ENCODE measurements at places on chromosomes 5 and 9.

DNA sequence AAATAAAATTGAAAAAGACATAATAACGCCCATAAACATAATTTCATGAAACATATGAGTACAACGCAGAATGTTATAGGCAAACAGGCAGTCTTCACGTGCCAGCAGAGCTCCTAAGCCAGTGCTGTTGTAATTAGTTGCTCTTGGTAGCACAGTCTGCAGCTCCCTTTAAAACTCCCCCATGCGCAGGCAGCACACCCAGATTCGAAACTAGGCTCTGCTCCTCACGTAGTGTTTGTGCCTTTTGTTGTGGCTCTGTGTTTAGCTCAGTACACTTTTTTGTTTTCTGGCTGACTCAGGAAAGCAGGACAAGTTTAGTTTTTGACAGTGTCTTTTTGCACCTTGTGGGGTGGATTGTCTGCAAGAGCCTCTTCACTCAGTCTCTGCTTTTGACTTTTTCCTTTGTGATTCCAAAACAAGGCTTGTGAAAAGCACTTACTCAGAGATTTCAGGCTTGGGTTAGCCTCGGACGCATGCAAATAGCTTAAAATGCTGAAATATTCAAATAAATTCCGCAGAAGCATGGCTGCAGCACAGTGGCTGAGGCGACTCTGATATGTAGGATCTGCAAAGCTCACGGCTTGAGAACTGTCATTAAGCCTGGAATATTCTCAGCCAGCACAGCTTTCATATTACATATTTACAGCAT lies 113.6 kb downstream of the IRX1 start:
- no peak for DNase-seq

DNA sequence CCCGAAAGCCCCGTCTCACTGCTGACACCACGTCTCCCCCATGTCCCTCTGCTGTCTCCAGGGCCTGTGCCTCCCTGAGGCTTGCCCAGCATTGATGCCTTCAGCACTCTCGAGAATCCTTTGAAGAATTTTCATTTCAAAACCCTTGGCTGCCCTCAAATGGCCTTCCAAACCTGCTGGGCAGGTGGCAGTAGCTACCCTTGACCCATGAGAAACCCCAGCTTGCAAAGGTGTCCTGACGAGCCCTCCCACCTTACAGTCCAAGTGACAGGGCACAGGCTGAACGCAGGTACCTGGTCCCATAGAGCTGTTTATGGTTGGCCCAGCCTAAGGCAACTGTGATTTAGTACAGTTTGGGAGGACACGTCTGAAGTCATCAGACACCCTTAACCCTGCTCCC lies 97.2 kb upstream of the SPIN1 start:
- DNase-seq, result no peak

DNA sequence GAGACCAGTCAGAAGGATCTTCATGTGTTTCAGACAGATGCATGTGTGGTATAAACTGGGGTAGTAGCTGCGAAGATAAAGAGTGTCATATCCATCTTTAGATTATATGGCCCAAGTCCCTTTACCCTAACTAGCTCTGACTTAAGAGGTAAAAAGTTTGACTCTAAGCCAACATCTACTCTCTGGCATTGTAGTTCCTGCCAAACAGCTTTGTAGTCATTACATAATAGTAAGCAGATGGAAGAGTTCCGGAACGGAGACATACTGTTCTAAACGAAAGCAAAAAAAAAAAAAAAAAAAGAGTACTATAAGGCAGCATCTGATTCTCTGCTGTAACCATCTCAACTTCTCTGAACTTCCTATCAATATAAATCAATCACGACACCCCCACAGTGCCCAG lies 48.8 kb downstream of the CEMIP2 start:
- DNase-seq, result no peak

DNA sequence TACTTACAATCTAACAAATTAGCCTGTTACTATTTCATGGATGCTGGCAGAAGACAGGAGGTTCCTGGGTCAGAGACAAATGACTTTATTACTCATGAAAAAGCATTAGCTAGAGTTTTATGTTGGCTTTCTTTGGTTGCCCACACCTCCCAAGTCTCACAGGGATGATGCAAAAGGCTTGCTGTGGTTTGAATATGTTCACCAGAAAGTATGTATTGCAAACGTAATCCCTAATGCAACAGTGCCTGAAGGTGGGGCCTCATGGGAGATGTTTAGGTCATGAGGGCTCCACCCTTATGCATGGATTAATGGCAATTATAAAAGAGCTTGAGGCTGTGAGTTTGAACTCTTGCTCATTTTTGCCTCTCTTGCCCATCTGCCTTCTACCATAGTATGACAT lies 28.5 kb downstream of the DPYSL3 start:
- no peak for DNase-seq

GRCh38 chr9:121674952-121675351 lies 23.5 kb downstream of the DAB2IP start:
- DNase-seq, result no peak

- DNase-seq, result no peak
Observed at GRCh38 chr5:131992370-131992769, 19.1 kb downstream of the ACSL6 start.

DNA sequence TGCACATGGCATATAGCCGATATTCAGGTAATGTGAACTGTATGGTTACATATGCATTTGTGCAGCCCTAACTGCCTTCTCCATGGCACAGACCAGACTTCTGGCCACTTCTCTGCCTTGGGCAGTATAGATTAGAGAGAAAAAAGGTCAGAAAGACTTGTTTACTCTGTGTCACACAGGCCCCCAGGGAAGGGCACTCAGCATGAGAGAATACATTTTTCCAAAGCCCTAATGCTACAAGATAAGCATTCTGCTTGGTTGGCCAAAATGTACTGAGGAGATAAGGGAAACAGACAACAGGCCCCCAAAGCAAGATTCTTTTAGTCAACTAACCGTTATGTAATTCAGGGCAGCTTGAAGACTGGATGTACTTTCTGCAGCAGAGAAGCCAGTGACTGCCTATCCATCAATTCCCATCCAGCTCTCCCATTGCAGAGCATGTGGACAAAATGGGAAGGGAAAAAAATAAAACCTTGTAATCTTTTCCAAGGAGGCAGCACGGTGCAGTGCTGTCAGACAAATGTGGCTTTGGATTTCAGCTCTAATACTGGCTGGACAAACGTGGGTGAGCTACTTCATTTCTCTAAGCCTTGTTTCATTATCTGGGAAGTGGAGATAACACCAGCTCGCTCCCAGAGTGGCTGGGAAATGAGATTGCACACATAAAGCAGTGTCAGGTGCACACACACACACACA lies 205.9 kb downstream of the NSG2 start:
- DNase-seq, result no peak

DNA sequence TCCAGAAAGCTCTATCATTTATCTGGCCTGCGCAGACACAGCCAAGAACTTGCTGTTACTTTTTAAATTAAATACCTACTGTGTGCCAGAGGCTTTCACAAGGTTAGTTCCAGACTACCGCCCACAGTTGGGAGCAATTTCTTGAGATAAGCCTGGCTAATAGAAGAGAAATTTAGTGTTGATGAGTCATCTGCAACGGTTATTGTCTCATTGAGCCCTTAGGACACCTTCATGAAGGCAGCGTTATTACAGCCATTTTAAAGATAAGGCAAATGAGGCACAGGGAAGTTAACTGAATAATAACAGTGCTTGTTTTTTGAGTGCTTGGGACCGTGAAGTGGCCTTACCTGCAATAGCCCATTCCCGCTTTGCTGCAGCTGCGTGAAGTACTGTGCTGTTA lies 292.9 kb upstream of the MSX2 start:
- no peak for DNase-seq

GRCh38 chr5:16883176-16883575 lies 52.9 kb downstream of the MYO10 start:
- DNase-seq, result no peak

- no peak for DNase-seq
Observed at GRCh38 chr5:103271570-103272289, 13.2 kb downstream of the MACIR start.

- DNase-seq, result no peak
Observed at GRCh38 chr5:57986761-57987341, 473.0 kb downstream of the PLK2 start.

GRCh38 chr5:109825450-109825849 lies 135.7 kb downstream of the MAN2A1 start:
- DNase-seq, result no peak

GRCh38 chr5:16809395-16810207 lies 126.5 kb downstream of the MYO10 start:
- no peak for DNase-seq

- no peak for DNase-seq
Observed at GRCh38 chr9:34717996-34718614, 8.2 kb upstream of the CCL21 start.

DNA sequence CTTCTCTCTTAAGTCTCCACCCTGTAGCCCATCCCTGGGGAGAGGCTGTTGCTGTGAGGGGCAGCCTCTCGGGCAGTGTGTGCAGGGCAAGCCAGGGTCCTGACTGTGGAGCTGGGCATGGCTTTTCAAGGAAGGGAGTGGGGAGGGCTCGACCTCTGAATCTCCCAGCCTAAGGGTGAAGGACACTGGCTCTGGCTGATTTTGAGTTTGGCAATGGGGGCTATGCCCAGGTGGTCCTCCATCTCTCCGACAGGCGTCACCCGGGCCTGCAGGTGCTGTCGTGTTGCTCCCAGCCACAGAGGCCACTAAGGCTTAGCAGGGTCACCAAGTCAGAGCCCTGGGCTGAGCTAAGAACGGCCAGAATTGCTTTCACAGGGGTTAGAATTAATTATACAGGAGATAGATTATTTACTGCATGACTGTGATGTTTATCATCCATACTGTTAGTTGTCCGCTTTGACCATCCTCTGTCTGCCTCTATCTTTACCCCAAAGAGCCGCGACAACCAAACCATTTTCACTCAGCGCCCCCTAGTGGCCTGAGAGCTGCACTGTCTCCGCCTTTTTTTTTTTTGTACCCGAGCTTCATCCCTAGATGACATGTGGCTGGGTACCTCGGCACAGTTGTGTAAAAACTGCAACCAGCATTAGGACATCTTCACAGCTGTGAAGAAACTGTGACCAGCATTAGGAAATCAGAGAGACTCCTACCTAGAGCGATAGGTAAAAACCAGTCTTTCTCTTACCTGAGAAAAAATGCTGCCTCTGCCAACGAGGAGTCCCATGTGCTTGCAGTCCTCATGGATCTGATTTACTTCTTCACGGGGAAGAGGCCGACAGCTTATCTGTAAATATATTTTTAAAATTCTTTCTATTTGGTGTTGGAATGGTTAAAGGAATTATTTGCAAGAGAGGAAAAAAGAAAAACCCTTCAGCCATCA lies 44.5 kb downstream of the AGXT2 start:
- DNase-seq, result no peak

DNA sequence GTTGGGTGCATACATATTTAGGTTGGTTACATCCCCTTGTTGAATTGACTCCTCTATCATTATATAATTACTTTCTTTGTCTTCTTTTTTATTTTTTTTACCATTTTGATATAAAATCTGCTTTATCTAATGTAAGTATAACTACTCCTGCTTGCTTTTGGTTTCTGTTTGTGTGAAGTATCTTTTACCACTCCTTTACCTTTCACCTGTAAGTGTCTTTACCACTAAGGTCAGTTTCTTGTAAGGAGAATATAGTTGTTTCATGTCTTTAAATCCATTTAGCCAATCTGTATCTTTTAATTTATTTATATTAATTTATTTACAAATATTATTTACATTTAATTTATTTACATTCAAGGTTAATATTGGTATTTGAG lies 33.0 kb downstream of the INSL4 start:
- DNase-seq, result no peak

- DNase-seq, result no peak
Observed at GRCh38 chr5:74056107-74056788, 430.3 kb downstream of the ARHGEF28 start.

- DNase-seq, result no peak
Observed at GRCh38 chr9:121075251-121076036, 689 bp downstream of the CNTRL start.

DNA sequence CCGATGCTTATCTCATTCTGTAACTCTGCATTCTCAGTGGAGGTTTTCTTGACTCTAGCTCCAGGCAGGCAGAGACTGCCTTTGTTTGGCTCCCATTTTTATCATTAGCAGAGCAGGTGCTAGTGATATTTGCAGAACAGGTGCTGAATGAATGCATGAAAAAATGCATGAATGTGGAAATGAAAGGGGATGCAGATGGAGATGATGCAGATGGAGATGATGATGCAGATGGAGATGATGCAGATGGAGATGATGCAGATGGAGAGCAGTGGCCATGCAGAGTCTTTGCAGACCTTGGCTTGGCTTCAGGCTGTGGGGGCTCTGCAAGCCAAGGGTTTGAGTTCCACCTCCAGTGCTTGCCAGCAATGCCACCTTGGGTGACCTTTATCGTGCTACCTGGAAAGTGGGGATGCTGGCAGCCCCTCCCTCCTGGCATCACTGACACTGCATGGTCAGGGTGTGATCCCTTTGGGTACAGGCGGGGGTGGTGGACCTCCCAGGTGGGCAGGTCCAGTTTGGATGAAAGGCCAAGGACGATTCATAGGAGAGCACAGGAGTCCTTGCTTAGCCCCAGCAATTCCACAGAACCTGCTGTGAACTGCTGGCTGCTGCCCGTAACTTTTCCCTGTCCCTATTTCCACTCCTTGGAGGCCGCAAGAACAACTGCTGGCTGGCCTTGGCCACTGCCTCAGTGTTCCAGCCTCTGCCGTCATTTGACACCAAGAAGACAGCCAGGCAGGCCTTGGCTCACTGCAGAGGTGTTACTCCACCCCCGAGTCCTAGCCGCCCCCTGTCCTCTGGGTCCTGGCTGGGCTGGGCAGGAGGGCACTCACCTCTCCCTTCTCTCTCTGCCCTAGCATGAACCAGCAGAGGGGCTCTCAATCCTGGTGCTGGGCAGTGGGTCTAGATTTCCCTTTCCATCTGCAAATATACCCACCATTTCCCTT lies 33.0 kb downstream of the ERGIC1 start:
- no peak for DNase-seq

DNA sequence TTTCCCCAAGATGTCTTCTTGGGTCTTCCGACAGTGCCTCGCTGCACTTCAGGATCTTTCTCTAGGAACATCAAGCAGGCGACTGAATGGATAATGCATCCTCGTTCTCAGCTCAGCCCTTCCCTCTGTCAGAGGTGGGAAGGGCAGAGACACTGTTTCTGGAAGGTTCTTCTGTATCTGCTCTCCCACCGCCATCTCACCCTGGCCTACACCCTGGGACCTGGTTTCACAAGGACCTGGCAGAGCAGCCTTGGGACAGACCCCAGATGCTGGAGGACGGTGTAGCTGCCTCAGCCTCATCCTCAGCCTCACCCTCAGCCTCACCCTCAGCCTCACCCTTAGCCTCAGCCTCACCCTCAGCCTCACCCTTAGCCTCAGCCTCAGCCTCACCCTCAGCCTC lies 18.5 kb downstream of the MRPL36 start:
- no peak for DNase-seq

- no peak for DNase-seq
Observed at GRCh38 chr5:56696900-56697299, 118.4 kb upstream of the MAP3K1 start.

GRCh38 chr5:168995024-168995423 lies 305.9 kb downstream of the SLIT3 start:
- no peak for DNase-seq

GRCh38 chr5:78903861-78904260 lies 81.2 kb downstream of the ARSB start:
- no peak for DNase-seq

All from activated B cell treated with CpG ODN at 0.5 μM for 24 hours (primary cell).